ENCODE measurements at places on chromosomes 7 and 10.

DNA sequence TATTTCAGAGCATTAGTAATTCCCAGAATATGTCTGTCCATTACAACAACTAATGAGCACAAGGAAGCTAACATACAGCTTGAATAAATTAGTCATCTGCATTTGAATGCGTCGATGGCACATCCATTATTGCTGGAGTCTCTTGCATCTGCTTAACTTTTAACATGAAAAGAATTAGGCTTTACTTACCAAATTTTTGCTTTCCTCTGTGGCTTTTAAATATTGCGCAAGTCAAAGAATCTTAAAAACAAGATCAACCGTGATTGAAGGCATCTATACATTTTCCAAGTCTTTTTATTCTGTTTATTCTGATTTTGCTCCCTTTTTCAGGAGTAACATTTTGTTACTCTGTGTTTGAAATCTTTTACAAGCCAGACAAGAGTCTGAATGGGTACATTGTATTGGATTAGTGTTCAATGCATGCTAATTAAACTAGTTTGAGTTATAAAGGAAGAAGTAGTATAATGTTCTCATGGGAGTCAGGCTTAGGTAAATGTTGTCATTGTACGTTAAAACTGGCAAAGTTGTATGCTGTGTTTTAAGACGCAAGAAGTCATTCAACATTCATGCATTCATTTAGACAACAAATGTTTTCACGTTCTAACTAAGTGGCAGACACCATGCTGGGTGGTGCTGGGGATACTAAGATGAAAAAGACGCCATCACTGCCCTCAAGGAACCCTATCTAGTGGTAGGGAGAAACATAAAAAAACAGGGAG is 4.0 kb upstream of the CACNB2 start:
- DNase-seq: no peak

DNA sequence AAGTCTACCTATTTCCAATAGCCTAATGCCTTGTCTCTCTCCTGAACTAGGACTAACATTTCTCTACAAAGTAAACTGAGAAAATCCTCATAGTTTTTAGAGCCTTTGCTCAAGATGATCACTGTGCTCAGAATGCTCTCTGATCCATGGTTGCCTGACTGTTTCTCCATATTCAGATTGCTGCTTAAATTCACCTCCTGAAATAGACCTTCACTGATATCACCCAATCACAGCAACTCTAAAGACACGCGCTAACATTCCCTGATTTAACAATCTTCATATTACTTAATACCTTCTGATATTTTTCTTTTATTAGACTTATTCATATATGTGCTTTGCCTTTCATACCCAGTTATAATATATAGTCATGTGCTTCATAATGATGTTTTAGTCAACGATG is 148.9 kb upstream of the SP4 start:
- no peak for DNase-seq

- DNase-seq: no peak
These were observed 4.2 kb downstream of the INHBA start for GRCh38 chr7:41698726-41699125.

DNA sequence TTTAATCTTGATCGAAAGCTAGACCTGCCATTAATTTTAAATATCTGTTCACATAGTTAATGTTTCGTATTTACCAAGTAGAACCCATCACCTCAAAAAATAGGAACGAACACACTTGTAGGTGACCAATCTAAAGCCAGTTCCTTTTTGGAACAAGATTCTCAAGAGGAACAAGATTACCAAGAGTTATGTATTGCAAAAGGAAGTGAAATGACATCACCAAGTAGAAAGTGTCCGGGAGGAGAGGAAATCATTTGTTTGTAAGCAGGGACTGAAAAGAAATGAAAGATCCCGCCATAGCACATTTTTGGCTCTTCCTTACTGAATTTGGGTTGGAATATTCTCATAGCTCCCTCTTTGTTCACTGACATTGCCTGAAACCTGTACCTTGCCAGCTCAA is 1200.5 kb downstream of the SORCS1 start:
- DNase-seq: no peak

DNA sequence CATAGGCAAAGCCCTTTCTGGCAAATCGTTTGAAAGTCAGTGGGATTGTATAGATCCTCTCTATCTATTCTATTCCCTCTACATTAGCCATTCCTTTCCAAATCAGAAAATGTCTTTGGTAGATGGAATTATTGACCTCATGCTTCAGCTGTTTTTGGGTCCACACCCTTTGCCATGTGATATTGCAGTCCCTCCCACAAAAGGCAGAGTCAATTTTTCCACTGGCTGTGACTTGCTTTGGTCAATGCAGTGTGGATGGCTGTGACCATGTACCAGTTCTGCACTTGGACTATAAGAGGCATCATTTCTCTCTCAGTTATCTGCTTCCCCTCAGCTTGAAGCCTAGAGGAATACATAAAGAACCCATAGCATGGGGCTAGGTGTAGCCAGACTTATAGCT is 332.9 kb downstream of the PTEN start:
- DNase-seq: no peak

DNA sequence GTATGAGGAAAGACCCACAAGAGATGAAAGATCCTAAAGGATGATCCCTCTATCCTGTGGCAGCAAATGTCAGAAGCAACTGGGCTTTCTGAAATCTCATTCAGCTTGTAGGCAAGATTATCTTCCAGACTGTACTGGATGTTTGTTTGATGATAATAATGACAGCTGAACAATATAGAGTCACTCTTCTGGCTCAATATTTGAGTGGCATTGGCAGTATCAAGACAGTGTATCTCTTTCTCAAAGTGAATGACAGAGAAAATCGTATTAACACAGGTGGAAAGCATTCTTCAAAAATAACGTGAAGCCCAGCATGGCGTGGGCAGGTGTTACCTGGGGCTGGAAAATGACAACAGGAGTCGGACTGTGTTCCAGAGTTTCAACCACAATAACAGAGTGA is 114.5 kb downstream of the GPR37 start:
- no peak for DNase-seq

GRCh38 chr7:29764227-29764626 is 42.1 kb upstream of the WIPF3 start:
- DNase-seq: no peak

DNA sequence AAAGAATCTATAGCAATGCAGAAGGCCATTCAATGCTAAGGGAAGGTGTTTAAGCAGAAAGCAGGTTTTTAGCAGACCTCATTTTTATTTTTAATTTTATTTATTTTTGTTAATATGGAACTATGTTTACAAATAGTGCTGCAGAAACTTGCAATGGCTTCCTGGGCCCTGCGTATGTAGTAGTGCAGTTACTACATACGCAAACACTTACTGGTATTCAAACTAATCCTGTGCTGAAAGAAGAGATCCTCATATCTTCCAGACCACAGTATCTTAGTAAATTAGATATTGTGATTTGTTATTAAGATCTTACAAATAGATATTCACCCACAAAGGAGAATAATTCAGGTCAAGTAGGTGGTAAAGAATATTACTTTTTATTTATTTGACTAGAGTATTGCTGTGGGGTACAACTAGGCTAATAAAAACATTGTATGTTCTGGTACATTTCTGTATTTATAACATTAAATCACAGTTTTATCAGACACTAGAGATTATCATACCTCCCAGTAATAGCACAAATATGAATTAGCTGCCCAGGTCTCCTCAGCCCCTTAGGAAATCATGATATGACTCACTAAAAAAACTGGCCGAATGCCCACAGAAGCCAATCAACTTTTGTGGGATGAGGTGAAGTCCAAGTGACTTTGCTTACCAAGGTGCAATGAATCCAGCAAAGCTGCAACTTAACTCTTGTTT is 57.6 kb downstream of the RNLS start:
- DNase-seq: no peak

DNA sequence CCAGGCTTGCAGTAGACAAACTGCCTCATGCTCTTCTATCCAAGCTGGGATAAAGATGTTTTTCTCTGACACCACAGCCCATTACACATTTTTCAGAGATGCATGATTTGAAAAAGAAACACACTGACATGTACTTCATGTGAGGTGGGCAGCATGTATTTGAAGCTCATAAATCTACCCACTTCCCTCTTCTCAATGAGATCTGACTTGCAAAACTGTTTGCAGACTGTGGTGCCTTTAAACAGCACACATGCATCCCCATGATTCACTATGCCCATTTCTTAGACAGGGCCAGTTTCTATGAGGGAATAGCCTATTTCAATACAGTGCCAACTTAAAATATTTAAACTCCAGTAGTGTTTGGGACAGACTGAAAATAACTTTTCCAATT is 109.8 kb downstream of the GLI3 start:
- DNase-seq: no peak

GRCh38 chr10:29240986-29241660 is 47.7 kb upstream of the LYZL1 start:
- DNase-seq: no peak

DNA sequence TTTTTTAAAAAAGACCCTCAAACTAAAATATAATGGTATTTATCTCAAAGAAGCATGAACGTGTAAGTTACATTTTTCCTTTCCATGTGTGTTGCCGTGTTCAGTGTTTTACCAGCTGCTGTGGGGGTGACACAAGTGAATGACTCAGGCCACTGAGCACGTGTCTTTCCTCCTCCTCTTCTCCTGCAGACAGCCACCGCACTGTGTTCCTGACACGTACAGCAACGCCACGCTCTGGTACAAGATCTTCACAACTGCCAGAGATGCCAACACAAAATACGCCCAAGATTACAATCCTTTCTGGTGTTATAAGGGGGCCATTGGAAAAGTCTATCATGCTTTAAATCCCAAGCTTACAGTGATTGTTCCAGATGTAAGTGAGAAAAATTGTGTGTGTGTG is 29.7 kb downstream of the TMEM248 start:
- DNase-seq: no peak

DNA sequence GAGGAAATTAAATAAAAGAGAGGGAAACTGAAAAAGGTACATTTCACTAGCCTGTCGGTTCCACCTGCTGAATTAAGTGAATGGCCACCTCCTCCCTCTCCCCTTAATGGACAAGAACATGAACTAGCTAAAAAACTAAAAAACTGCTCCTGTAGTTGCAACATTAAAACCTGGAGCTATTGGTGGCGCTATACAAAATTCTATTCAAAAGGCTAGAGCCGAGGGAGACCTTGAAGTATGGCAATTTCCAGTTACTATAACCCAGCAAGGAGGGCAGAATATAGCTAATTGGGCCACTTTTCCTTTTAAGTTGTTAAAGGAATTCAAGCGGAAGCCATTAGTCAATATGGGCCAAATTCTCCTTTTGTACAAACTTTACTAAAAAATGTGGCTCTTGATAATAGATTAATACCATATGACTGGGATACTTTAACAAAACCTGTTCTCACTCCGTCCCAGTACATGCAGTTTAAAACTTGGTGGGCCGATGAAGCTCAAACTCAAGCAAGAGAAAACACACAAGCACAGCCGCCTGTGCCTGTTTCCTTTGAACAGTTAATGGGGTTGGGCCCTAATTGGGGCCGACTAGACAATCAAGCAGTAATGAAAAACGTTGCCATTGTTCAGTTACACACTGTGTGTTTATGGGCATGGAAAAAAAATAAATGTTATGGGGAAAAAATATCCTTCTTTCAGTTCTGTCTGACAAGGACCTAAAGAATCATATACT is 6.5 kb upstream of the CHST3 start:
- DNase-seq: no peak

DNA sequence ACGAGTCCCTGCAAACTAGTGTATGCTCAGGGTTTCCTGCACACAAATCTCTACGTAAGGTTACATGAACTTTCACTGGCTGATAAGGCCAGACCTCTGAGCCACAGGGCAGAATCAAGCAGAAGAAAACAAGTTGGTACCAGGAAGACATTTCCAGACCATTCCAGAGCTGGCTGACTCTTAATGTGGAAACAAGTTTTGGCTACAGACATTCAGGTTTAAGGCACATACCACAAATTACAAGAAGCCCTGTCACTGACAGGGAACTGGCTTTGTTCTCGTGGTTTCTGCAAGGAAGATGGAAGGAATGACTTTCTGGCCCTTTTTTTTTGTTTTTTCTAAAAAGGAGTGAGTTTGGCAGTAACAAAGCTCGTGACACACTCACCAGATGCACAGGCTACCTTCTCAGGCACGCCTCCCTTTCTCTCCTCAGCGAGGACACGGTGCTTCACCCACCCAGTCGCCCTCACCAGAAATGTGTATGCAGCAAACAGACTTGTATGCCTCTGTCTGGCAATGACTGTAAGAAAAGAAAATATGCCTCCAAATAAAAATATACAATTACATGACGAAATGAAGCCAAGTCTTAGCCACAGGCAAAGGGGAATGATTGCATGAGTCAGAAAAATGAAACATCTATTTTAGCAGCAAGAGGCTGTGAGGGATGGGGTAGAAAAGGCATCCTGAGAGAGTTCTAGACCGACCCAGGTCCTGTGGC is 22.6 kb downstream of the PLAC9 start:
- DNase-seq: no peak

DNA sequence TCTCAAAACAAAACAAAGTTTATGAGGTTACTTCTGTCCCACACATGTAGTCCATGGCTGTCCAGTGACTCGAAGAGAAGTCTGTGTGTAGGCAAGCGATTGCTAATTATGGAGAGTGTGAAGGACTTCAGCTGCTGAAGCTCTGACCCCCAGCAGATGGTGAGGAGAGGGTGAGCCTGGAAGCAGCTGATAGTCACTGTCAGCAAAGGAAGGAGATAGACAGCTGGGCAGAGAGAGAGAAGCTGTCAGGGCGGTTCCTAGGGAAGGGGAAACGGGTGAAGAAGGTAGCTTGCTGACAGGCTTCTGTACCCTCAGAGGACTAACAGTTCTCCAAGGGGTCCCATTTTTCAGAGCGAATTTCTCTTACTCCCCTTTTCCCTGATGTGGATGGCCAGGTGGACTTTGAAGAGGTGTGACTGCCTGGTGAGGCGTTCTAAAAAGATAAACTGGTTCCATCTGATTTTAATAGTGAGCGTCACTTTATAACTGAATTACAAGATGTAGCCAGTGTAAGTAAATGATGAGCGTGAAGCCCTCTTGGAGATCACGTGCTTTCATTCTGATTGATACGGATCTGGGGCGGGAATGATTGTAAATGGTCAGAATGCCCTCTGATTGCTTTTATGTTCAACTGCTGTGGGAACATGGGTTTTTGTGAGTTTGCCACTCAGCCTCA is 12.1 kb downstream of the ZSCAN21 start:
- DNase-seq: no peak

DNA sequence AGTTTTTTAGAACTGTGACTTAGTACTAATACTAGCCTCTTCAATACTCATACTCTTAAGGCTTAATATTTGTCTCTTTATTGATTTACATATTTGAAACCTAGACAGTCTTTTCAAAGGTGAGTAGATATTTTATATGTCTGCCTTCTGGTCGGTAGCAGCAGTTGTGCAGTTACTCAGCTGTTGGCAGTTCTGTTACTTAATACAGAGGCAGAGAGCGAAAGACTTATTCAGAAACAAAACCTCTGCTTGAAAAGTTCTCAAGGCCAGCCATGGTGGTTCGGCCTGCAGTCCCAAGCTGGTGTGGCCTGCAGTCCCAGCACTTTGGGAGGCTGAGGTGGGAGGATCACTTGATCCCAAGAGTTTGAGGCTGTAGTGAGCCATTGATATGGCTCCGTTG is 84.2 kb downstream of the AUTS2 start:
- no peak for DNase-seq

GRCh38 chr7:130367088-130367755 is 13.1 kb upstream of the CPA1 start:
- DNase-seq: peak; percentile 32

- DNase-seq: no peak
These were observed 304.0 kb downstream of the ARHGAP12 start for GRCh38 chr10:31624611-31625010.

GRCh38 chr10:112484399-112484798 is 37.4 kb downstream of the VTI1A start:
- DNase-seq: no peak

Measured in CD4-positive, alpha-beta T cell treated with Interleukin-15 for 4 hours (primary cell).